ENCODE measurements at places on chromosomes 4 and X.

GRCh38 chr4:183200453-183200852 is 101.4 kb downstream of the WWC2 start:
- DNase-seq = no peak

GRCh38 chr4:13546142-13546940 is 2.0 kb upstream of the NKX3-2 start:
- DNase-seq = no peak

- DNase-seq = no peak
These were observed 54.0 kb downstream of the TBC1D9 start for GRCh38 chr4:140702096-140702757.

GRCh38 chr4:140744421-140744820 is 11.8 kb downstream of the TBC1D9 start:
- no peak for DNase-seq

- DNase-seq = no peak
These were observed 295.9 kb downstream of the KCNIP4 start for GRCh38 chr4:21652508-21653231.

- DNase-seq = no peak
These were observed 35.5 kb upstream of the PLS3 start for GRCh38 chrX:115525486-115525885.

DNA sequence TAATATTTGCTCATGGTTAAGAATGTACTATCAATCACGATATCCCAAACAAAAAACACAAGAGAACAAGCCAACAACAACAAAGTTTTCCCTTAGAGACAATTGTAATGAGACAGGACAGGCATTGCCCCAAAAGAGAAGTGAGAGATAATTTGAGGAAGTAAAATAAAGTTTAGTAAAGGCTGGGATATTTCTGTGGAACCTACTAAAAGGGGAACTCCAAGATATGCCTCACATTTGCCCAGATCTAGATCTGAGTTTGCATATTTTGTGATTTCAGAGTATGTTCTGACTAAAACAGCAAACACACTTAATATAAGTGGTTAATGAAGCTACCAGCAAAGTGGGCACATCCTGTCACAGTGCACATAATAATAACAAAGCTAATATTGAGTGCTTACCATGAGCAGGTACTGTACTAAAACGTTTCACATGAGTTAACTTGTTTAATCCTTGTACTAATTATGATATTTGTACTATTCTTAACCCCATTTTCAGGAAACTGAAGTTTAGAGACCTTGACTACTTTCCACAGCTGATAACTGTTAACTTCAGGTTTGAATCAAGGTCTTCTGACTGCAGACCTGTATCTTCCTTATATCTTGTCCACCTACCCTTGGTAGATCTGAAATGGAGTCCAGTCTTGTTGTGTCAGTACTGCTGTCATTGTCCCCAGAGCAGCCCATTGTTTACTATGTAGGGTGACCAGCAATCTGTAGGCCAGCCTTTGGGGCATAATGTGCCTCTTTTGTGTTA is 26.0 kb upstream of the BMP2K start:
- DNase-seq = no peak

- DNase-seq = no peak
These were observed at the start of gene HHIP for GRCh38 chr4:144645631-144646522. Gene HHIP, plus strand, starts transcription at chr4:144646156. Its CDS starts 520 bp downstream, at chr4:144646676.

DNA sequence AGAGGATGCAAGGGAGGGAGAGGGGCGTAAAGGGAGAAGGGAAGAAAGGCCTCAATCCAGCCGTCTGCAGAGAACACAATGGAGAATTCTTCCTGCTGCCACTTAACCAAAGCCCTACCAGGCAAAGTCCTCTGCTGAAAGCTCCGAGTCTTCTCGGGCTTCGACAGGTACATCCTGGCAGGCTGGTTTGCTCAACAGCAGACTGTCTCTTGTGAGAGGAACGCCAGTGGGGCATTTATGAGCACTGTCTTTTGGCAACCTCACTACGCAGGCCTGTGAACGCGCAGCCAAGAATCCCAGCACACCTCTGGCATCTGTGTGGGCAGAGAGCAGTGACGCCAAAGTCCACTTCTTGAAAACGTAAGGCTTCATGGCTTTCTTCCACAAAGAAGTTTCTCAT is 207.5 kb upstream of the FAM9B start:
- no peak for DNase-seq

DNA sequence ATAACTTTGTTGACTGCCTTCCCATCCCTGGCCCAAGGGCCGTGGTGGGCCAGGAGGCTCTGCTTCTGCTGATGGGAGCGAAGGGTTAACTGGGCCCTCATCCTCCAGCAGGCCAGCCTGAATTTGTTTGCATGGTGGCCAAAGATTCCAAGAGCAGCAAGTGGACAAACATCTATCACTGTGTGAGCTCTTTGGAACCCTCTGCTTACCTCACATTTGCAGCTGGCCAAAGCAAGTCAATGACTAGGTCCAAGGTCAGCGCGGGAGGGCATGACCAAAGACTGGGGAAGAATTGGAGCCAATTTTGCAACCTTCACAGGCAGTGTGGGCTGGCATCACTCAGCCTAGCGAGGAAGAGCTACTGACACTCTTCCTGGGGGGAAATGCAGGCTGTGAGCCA is 67.8 kb upstream of the ATP6AP2 start:
- no peak for DNase-seq

DNA sequence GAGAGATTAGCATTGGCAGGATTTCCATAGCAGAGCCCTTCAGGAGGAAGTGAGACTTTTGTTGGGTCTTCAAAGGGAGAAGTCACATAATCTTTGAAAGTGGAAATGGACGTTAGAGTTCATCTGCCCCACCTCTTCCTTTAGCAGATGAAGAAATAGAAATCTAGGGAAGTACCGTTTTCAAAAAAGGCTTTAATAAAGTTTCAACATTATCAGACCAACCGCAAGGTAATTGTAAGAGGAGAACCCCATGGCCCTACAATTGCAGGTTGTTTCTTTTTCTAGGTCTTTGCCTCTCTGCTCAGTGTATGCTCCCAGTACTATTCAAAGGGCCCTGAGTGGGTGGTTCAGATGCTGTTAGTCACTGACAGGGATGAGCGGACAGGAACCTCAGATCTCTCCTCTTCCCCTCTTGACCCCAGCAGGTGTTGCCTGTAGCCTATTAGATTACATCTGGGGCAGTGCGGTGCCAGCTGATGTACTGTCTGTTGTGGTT is 48.6 kb upstream of the AP1S2 start:
- DNase-seq = no peak

- no peak for DNase-seq
These were observed 48.3 kb downstream of the MTHFD2L start for GRCh38 chr4:74206088-74206825.

- no peak for DNase-seq
These were observed 160.4 kb upstream of the GPR101 start for GRCh38 chrX:137194164-137194563.

DNA sequence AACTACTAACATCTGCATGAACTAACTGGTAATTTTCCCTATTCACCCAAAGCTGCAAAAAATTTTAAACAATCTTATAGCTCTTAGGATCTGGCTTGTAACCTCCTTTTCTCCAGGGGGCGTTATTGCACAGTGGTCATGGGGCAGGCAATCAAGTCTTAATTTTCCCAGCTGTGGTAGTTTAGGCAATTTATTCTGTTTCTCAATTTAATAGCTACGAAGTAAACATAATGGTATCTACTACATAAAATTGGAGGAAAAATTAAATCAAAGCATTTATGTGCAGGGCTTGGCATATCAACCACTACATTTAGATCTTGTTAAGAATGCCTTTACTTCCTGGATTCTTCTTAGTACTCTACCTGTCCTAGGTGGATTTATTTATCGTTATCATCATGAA is 137.4 kb upstream of the GUCY1A1 start:
- DNase-seq = no peak

GRCh38 chr4:123603165-123603564 is 206.6 kb downstream of the SPRY1 start:
- no peak for DNase-seq

DNA sequence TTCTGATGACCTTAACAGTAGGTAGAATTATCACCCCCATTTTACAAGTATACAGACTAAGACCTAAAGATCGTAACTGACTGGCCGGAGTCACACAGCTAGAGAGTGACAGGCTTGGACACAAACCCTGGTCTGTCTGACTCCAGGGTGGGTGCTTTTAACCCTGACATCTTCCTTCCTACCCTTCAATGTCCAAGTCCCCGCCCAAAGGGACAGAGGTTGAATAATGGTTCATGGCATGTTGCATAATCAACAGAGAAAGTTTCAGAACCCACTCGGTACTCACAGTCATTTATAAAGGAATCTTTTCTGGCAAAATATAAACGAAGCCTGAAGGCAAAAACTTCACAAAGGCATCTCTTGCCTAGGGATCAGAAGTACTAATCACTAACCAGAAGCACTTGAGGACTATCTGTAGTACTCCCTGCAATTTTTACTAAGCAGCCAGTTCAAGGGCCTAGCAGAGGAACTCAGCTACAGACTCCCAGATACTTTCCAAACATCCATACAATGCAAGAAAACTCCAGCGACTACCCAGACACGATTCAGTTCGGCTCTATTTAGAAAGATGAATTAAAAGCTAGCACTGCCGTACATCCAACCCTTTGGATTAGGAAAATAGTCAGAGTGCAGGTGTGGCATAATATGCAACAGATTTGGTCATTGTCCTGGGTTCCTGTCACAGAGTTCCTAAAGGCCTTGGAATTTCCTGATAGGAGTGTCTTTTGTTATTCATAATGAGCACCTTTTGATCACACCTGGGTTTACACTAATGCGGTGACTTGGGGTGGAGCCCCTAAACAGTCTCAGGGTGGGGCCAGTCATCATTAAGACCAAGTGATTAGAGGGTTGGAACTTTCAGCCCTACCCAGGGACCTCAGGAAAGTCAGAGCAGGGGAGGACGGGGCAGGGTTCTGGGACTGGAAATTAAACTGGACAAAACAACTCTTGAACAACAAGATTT is 44.0 kb downstream of the RELL1 start:
- DNase-seq = no peak

GRCh38 chrX:108178143-108178498 is 86.5 kb downstream of the ATG4A start:
- no peak for DNase-seq

DNA sequence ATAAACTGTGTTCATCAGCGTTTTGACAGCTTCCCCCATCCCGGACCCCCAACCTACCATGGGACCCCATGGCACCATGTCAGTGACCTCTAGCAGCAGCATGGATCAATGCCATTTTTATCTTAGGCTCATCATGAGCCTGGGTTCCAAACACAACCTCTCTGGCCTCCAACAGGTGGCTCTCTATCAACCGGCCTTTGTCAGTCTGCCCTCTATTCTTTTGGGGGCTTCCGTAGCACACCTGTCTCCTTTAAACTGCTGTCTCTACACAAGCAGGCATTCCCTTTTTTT is 721 bp upstream of the TMEM150C start:
- DNase-seq = no peak

DNA sequence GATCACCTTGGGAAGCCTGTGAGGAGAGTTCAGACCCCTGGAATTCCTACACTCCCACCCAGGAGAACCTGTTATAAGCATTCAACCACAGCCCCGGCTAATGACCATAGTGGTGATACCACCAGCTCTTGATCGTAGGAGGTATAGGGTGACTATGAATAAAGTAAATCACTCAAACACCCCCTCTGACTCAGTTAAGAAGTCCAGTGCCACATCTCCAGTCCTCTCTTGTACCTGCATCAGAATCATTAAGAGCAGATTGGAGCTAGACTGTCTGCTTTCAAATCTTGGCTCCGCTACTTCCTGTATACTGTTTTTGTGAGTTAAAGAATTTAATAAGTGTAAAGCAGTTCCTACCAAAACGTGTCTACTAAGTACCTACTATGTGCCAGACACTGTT is 565.1 kb upstream of the DIPK2B start:
- DNase-seq = no peak

DNA sequence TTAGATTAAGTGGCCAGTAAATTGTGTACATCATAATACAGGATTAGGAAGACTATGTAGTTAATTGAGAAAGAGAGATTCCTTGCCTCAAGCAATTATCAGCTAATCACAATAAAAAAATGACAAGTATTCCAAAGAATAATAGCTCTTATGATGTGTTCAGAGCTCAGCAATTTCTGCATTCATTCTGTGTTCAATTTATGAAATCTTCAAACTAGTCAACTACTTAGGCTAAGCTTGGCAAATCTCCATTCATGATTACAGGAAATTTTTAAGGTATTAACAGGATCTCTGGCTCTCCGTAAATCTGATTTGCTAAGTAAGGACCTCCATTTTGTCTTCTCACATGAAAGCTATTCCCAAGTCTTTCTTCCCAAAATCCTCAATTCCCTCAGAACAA is 256.9 kb upstream of the TEX13A start:
- no peak for DNase-seq

- no peak for DNase-seq
These were observed 53.3 kb downstream of the DHRSX start for GRCh38 chrX:2447484-2447883.

DNA sequence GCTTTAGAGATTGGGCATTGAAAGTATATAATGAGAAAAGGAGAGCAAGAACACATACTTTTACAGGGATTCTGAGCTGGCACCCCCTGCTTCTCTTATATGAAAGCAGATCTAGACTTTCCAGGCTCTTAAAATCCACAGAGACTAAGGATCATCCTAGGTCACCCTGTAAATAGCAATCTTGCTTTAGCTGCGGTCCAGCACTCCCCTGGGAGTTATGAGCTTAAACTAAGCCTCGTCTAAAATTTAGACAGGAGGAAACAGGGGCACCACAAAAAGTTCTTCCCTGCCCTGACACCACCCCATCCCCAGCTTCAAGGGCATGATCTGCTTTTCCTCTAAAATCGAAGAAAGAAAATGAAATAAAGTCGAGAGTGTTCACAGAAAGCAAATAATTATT is 143.3 kb upstream of the KCNIP4 start:
- no peak for DNase-seq

DNA sequence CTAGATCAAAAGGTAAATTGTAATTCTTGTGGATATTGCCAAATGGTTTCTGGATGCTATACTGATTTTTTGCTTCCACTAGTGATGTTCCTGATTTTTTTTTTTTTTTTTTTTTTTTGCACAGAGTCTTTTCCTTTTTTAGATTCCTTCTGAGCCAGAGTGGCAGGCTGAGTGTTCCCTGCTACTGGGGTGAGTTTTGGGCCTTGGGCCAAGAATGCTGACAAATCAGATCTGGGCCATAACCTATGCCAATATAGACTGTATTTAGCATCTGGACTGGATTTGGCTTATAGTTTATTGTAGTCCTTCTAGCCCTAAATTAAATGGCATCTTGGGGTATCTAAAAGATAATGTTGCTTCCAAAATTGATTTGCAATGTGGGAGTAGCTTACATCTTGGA is 52.8 kb downstream of the REPS2 start:
- no peak for DNase-seq

DNA sequence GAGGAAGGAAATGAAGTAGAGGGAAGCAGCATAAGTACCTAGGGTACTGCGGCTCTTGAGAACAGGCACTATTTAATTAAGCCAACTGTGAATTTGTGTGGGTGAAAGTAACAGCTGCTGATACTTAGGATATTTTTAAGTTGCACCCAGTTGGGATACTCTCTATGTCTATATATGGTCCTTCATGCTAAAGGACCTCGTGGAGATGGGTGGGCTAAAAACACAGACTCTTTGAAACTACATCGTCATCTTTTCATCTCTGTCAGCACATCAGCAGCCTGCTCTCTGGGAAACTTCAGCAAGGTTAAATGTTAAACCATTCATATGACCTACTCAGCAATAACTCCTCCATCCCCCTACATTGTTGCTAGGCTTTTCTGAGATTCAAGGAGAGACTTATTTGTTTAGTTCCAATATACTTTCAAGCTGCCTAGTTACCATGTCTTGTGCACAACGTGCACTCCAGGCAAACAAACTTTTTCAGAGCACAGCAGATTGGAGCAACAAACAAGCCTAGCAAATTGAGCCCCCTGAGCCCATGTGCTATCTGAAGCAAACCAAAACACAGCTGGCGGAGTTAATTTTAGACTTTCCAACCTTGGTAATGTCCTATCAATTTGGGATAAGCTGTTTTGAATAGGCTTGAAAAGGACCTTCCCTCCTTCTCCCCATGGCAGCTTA is 6.2 kb upstream of the MOB1B start:
- no peak for DNase-seq

Measured in activated naive CD4-positive, alpha-beta T cell treated with anti-CD3 and anti-CD28 coated beads, Interleukin-2, amount 50 U/mL, for 72 hours (primary cell).